ENCODE measurements at places on chromosomes 1 and 21. TPM values are rescaled to one million over a fixed set of nuclear protein-coding genes. Genes with fewer than 3 reads are reported as not detected.

Gene HLX
- not detected for polyA plus RNA-seq

Gene FABP3
- polyA plus RNA-seq, result 5.9 TPM

Gene VPS45
- polyA plus RNA-seq, result 17.3 TPM

Gene CD5L
- not detected for polyA plus RNA-seq

Gene FOXO6
- polyA plus RNA-seq, result 0.11 TPM

Gene NUF2
- 20.8 TPM for polyA plus RNA-seq

Gene ARF1
- 384 TPM for polyA plus RNA-seq

Gene HMCN1
- polyA plus RNA-seq, result 0.06 TPM

All from foreskin keratinocyte (primary cell).